ENCODE measurements at places on chromosomes 13 and 19. TPM values are rescaled to one million over a fixed set of nuclear protein-coding genes. Genes with fewer than 3 reads are reported as not detected.
A peak's percentile ranks its signal among the peaks of the same experiment; 100 is the strongest.

The ZNF563 gene
- total RNA-seq, result 6.1 TPM

DNA sequence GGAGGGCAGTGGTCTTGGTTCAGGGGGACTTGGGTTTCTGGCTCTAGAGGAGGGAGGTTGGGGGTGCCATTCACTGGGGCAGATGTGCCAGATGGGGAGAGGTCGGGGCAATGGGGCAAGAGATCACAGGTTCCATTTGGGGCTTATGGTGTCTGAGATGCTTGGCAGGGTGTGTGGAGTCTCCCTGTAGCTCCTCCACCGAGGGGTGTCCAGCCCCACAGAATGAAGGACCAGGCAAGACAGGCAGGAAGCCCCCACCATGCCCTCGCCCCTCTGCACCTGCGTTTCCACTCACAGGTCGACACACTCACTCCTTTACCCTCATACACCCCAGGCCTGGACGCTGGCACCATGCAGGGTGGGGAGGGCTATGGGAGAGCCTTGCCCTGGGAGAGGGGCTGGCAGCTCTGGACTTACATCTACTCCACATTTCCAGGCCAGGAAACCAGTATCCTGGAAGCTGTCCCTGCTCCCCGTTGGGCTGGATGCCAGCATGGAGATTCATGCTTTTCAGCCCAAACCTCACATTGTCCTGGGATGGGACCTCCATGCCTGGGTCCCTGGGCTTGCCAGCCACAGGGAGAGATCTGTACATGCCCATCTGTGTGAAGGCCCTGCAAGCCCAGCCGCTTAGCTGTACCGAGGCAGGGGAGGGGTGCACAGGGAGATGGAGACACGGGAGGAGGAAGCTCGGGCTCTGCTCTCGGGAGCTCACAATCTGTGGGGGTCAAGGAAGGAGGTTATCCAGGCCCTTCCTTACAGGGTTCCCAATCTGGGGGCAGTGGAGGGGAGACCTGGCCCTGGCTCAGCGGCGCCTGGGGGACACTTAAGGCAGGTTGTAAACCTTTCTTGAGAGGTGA is 77.1 kb downstream of the CHST8 start:
- no peak for DNase-seq

The ANKLE1 gene
- 10.5 TPM for total RNA-seq

DNA sequence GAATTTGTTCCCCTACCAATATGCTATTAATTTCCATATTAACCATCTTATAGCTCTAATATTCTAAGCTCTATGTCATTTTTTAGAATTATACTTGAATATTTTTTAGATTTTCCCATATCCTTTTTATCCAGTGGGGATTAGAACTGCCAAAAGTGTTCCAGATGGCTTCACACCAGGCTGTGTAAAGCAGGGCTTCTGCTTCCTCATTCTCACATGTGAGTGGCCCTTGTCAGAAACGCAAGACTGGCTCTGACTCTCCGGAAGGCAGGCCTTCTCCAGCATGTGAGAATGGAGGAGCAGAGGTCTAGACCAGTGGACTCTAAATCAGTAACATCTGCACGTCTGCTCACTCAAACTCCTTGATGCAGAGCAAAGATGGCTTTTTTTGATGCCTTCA is 650.1 kb downstream of the FGF9 start:
- no peak for DNase-seq

- no peak for DNase-seq
Measured at GRCh38 chr13:90222758-90223157, 1124.7 kb upstream of the MIR17HG start.

- DNase-seq, result peak; percentile 89
Measured at GRCh38 chr13:48749699-48750473, 96.2 kb downstream of the CYSLTR2 start.

GRCh38 chr13:43391036-43391435 is 367.6 kb downstream of the DNAJC15 start:
- no peak for DNase-seq

DNA sequence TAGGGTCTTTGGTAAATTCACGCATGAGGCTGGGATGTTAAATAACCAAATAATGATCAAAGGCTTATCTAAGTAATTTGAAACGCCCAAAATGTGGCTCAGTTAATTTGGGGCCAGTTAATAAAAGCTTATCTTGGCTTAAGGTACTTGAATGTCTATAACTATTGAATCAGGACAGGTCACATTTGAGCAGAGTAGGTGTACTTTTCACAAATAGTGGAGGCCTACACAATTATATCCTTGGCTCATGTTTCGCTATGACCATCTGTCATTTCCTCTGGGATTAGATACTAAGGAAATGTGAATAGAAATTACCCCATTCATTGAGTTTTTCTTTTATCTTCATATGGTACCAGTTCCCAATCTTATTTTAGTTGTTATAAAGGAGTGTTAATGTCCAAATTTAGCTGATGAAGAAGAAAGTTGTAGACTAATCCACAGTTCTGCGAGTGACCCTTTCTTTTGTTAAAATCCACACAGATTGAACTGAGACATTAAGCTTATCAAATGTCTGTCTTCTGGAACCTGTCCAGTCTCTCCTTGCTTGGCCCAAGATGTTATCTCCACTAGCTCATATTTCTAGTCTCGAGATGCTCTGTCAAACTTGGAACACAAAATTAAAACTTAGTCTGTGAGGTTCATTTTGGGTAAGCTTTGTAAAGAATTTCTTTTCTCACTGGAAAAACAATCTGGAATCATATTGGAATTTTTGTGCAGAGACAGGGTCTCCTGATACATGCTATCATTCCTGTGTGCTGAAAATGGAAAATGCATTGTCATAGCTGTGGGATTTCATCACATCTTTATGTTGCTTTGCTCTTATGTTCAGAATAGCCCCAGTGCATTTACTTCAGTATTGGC is 31.0 kb downstream of the SLAIN1 start:
- DNase-seq, result no peak

DNA sequence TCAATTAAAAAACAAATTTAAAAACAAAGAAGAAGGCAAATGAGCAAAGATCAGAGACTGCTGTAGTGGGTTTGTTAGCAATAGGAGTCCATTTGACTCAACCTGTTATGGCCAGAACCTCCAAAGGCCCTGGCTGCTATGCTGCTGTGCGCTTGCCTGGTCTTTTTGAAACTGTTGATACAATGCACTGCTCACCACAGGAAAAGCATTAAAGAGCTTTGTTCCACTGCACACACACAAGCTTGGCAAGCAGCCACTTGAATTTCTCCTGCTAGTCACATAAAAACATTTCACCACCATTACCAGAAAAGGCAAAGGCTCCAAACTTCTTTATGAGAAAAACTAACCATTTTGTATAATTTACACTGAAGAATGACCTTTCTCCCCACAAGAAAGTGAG is 132.2 kb downstream of the FREM2 start:
- no peak for DNase-seq

DNA sequence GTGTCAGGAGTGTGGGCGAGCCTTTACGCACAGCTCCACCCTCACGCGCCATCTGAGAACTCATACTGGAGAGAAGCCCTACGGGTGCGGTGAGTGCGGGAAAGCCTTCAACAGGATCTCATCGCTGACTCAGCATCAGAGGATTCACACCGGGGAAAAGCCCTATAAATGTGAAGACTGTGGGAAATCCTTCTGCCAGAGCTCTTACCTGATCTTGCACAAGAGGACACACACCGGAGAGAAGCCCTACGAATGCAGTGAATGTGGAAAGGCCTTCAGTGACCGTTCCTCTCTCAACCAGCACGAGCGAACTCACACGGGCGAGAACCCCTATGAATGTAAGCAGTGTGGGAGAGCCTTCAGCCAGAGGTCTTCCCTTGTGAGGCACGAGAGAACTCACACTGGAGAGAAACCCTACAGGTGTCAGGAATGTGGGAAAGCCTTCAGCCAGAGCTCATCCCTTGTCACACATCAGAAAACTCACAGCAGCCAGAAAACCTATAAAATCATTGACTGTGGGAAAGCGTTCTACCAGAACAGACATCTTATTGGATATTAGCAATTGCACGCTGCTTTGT is 6.9 kb upstream of the ZNF555 start:
- DNase-seq, result no peak

- no peak for DNase-seq
Measured at GRCh38 chr19:38084196-38084595, 139.8 kb downstream of the DPF1 start.

DNA sequence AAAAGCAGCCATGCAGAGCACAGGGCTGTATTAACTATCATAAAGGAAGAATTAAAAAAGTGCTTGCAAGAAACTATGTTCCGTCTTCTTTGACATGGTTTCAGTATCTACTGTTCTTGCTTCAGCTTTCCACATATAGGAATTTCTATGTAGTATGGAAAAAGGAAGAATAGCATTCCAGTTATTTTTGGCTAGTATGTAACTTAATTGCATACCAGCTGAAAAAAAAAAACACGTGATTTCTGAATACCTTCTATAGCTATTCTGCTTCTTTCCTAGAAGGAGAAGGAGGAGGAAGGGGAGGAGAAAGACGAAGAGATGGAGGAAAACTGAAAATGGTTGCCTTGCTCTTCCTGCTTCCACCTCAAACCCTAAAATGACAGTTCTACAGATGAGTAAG is 619.0 kb downstream of the KCTD12 start:
- DNase-seq, result no peak

The ASF1B gene
- total RNA-seq, result 67.7 TPM

DNA sequence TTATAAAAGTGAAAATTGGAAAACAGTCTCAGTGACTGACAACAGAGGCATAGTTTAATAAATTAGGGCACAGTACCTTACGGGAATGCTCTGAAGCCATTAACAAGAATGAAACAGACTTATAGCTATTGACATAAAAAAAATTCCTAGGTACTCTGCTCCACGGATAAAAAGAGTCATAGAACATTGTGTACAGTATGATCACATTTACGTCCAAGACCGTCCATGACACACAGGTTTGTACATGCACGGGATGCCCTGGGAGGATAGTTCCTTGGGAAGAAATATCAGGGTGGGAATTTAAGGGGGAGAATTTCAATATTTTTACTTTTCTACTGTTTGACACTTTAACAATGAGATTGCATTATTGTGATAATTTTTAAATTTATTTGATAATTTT is 24.9 kb upstream of the CAMSAP3 start:
- DNase-seq, result no peak

The C19orf33 gene
- not detected for total RNA-seq

DNA sequence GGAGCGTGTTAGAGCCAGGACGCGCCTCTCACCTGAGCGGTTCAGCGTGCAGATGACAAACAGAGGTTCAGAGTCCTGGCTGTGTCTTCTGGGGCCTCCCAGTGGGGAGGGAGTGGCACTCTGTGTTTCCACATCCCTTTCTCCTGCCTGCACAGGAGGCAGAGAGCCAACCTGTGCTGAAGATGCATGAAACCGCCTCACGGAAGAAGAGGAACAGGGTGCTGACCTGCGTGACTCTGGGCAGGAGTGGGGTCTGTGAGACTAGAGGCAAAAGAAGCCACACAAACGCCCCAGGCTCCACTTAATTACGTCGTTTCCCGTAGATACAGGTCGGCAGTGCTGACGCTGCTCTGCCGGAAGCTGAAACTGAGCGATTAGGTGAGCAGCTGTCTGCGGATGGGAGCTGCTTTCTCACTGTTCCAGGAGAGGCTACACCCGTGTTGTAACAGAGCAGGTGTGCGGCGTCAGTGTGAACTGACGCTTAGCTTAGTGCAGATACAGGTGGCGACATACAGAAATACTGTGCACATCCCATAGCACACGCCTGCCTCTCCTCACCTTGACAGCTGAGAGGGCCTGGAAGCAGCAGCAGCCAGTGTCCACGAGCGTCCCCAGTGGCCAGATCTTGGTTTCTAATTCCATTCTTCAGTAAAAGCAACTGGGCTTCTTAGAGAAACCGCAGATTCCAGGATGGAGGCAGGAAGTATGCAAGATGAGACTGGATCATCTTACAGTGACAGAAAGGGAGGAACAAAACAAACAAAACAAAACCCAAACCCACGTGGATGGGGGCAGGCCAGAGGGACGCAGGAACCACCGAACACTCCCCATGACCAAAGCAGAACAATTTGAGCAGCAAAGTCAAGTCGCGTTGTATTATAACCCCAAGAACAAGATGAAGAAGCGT is 37.7 kb upstream of the MCF2L start:
- no peak for DNase-seq

DNA sequence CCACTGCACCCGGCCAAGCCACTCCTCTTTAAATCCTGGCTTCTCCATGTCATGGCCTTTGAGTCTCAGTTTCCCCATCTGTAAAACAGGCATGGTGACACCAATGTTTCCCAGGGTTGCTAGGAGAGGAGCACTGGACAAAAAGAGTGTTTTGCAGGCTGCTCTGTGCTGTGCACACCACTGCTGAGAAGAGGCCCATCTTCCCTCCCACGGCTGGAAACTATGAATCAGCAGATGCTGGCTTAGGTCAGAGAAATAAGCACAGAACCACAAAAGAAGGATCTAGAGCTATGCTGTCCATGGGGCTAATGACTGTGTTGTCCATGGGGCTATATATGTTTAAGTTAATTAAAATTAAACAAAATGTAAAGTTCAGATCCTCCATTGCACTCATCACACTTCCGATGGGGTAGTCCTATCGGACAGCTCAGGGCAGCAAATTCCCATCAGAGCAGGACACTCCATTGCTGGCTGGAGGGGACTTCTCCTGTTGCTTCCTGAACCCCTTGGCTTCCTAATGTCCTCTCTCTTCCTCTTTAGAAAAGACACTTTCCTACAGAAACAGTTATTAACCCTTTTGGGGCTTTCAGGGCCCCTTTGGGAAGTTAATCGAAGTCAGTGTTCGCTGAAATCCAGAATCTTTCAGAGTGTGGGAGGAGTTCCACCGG is 37.1 kb downstream of the TSHZ3 start:
- DNase-seq, result peak; percentile 74

GRCh38 chr13:59447846-59448620 is 715.7 kb downstream of the DIAPH3 start:
- no peak for DNase-seq

The SERTAD3 gene
- total RNA-seq, result 12.1 TPM

- DNase-seq, result peak; percentile 70
Measured at GRCh38 chr19:12938779-12939601, 581 bp downstream of the CALR start.

- DNase-seq, result no peak
Measured at GRCh38 chr13:32340914-32341313, 25.6 kb downstream of the BRCA2 start.

- no peak for DNase-seq
Measured at GRCh38 chr19:46815833-46816627, 27.6 kb upstream of the SLC1A5 start.

The BCL3 gene
- 79.6 TPM for total RNA-seq

The ZNF813 gene
- 4.6 TPM for total RNA-seq

The CYP4F8 gene
- total RNA-seq, result not detected

The ANO8 gene
- total RNA-seq, result 6.0 TPM

GRCh38 chr19:49335071-49335783 is at the start of gene CD37:
Gene CD37, plus strand, starts transcription at chr19:49335406. Its CDS starts 135 bp downstream, at chr19:49335541.
- DNase-seq, result peak; percentile 69

The PDCD2L gene
- 29.8 TPM for total RNA-seq
